ENCODE measurements at places on chromosomes 13 and 19.

DNA sequence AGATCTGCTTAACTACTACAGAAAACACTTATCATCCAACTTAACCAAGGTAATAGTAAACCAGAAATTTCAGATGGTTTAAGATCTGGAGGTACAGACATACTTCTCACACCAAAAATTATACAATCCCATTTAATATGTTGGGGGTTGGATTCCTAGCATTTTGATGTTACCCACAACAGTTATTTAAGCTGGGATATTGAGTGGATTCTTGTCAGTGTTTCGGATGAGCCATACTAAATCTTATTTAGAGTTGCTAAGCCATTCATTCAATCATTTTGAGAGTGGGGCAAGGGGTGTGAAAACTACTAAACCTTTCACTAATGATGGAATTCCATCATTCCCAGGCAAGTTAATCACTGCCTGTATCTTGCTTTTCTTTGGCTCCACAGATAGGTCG is 40.6 kb downstream of the KATNAL1 start:
- peak; percentile 25 for DNase-seq

- DNase-seq, result no peak
Measured at GRCh38 chr13:40681341-40682146, 15.1 kb upstream of the FOXO1 start.

- peak; percentile 26 for DNase-seq
Measured at GRCh38 chr19:38674388-38675171, 27.1 kb downstream of the ACTN4 start.

GRCh38 chr13:31038834-31039552 is 106.5 kb downstream of the TEX26 start:
- DNase-seq, result peak; percentile 57

DNA sequence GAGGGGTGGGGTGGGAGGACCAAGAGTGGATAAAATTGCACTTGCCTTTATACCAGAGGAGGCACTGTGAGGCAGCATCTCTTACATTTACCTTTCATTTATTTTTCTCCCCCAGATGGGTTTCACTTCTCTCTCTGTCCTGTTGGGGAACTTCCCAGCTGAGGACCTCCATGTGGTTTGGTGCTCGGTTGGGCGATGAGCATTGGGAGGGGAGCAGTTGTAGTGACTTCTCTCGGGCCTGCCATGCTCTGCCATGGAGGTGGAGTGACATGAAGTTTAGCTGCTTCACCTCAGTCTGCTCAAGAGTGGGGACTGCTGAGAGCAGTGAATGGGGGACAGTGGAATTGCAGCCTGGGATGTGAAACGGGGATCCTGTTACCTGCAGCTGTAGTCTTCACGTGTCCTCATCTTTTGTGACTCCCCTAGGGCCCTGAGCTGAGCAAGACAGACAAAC is 23.1 kb upstream of the CXCL17 start:
- no peak for DNase-seq

DNA sequence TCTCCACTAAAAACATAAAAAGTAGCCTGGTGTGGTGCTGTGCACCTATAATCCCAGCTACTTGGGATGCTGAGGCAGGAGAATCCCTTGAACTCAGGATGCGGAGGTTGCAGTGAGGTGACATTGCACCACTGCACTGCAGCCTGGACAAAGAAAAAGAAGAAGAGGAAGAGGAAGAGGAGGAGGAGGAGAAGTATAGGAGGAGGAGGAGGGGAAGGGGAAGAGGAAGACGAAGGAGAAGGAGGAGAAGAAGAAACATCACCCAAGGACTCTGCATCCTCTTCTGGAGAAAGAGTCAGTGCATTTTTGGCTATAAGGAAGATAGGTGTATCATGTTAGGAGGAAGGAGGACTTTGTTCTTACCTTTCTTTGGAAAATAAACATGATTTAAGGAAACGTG is 13.0 kb upstream of the FPR3 start:
- no peak for DNase-seq

DNA sequence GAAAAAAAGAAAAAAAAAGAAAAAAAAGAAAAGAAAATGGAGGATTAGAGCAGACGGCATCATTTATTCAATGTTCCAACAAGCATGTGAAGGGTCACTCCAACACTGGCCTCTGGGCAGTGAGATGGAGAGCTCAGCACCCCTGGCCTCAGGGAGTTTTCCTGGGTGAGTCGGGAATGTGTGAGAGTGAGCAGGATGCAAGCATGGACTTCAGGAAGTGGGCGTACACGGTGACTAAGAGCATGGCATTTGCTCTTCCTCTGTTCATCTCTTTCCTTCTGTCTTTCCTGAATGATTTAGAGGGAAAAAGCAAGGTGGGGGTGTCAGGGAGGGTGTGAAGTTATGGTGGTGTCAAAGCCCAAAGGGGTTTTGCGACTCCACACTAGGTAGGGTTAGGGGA is 682 bp upstream of the CABP5 start:
- no peak for DNase-seq

- peak; percentile 21 for DNase-seq
Measured at GRCh38 chr13:74372511-74372910, 238.3 kb upstream of the KLF12 start.
